Aorta (tissue), 5 donors: ENCODE measurements at places on chromosomes 3 and 15.

DNA sequence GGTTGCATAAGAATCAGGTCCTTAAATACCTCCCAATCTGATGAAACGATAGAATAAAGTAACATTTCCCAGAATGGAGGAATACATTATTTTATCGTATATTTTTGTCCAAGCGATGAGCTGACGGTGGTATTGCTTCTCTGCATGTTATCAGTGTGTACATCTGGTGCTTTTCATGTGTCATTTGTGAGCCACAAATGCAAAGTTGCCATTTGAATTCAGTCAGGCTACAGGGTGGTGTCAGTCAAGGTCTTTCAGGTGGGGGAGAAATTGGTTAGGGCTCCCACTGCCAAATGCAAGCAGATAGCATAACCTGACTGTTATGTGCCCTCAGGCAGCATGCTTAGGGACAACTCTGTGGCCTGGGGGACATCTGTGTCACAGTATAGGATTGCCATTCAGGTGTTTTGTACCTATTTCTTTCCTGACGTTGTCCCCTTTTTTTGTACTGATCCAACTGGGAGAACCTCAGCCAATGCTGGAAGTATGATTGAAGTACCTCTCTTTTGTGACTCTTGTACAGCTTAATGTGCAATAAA, 26.5 kb upstream of the TIMP4 start:
- DNase-seq, result no peak
- no peak overlapping the region for H3K27ac ChIP-seq
- H3K36me3 ChIP-seq, result no peaks in the 10 kb centered on the region
- no peak overlapping the region for H3K4me3 ChIP-seq

- DNase-seq, result no peak
- H3K4me1 ChIP-seq, result peaks cover 2% of the 10 kb centered on the region
- H3K27ac ChIP-seq, result no peak overlapping the region
These were observed 25.9 kb downstream of the RNF111 start for GRCh38 chr15:59013246-59013873.

GRCh38 chr3:107704477-107704876, 181.7 kb downstream of the BBX start:
- no peak for DNase-seq
- H3K27ac ChIP-seq, result no peak overlapping the region
- H3K4me1 ChIP-seq, result no peaks in the 10 kb centered on the region
- no peaks in the 10 kb centered on the region for H3K27me3 ChIP-seq

GRCh38 chr3:10286596-10287295, 6.0 kb downstream of the GHRL start:
- H3K36me3 ChIP-seq, result no peaks in the 10 kb centered on the region
- H3K27me3 ChIP-seq, result no peaks in the 10 kb centered on the region
- H3K27ac ChIP-seq, result no peak overlapping the region

DNA sequence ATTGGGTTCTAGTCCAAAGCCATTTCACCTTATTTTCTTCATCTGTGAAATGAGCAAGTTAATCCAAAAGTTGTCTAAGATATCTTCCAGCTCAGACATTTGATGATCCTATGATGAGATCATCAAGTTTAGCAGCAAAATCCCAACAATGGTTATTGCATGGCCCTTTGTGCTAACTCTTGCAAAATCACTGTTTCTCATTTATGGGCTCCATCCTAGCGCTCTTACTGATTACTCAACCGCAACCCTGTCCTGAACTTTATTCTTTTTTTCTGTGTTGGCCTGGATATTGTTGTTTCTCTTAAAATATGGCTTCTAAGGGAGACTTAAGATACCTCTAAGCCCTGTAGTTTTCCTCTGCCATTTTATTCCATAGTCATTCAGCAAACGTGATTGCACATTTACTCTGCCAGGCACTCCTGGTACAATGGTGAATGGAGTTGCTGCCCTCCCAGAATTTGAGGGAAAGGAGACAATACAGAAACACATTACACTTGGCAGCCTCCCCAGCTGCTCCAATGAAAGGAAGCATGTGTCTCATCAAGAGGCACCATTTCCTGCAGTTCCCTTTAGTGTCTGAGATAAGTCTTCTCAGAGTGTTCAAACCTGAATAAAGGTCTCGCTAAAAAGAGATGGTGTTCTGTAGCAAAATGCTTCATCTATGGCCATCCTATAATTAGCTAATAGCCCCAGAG, 4.4 kb downstream of the GXYLT2 start:
- no peaks in the 10 kb centered on the region for H3K36me3 ChIP-seq
- DNase-seq, result no peak
- H3K4me1 ChIP-seq, result no peaks in the 10 kb centered on the region
- no peak overlapping the region for H3K4me3 ChIP-seq

- no peak overlapping the region for H3K27ac ChIP-seq
- no peak for DNase-seq
- peaks cover 2% of the 10 kb centered on the region for H3K4me1 ChIP-seq
- no peaks in the 10 kb centered on the region for H3K36me3 ChIP-seq
- H3K4me3 ChIP-seq, result no peak overlapping the region
These were observed 493.3 kb downstream of the MAGI1 start for GRCh38 chr3:65545429-65545828.

DNA sequence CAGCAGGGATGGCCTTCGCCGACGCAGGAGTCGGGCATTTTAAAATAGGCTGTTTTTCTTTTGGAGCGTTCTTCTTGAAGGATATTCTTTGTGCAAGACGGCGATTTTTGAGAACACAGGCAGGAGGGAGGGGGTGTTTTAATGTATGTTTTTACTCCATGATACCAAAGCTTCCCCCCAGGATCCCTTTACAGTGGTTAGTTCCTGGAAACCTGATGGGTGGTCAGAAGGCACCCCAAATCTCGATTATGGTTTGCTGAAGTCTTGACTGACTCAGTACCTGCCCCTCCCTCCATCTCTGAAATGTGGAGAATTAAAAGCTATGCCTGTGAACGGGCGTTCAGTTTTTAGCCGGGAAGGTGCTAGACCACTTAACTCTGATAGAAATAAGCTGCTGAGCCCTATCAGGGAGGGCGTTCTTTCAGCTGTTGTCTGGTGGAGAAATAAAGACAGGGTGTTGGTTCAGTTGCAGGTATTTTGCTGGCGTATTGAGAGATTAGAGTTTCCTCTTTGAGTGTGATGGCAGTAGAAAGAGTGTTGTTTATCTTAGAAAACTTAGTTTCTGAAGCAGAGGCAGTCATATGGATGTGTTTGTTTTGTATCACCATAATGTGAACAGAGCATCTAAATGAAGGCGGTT, 3.4 kb downstream of the IGF1R start:
- no peaks in the 10 kb centered on the region for H3K4me1 ChIP-seq
- H3K36me3 ChIP-seq, result no peaks in the 10 kb centered on the region
- DNase-seq, result no peak
- peak overlapping the region; percentile 38 for H3K27ac ChIP-seq
- H3K4me3 ChIP-seq, result peak overlapping the region; percentile 56

GRCh38 chr3:9692416-9692815, 11.2 kb upstream of the CPNE9 start:
- H3K4me3 ChIP-seq, result no peak overlapping the region
- no peaks in the 10 kb centered on the region for H3K4me1 ChIP-seq
- no peak overlapping the region for H3K27ac ChIP-seq
- DNase-seq, result no peak

GRCh38 chr3:65820600-65820999, 218.1 kb downstream of the MAGI1 start:
- no peak overlapping the region for H3K4me3 ChIP-seq
- H3K27me3 ChIP-seq, result no peaks in the 10 kb centered on the region
- no peak for DNase-seq
- no peak overlapping the region for H3K27ac ChIP-seq
- H3K4me1 ChIP-seq, result peaks cover 1% of the 10 kb centered on the region

DNA sequence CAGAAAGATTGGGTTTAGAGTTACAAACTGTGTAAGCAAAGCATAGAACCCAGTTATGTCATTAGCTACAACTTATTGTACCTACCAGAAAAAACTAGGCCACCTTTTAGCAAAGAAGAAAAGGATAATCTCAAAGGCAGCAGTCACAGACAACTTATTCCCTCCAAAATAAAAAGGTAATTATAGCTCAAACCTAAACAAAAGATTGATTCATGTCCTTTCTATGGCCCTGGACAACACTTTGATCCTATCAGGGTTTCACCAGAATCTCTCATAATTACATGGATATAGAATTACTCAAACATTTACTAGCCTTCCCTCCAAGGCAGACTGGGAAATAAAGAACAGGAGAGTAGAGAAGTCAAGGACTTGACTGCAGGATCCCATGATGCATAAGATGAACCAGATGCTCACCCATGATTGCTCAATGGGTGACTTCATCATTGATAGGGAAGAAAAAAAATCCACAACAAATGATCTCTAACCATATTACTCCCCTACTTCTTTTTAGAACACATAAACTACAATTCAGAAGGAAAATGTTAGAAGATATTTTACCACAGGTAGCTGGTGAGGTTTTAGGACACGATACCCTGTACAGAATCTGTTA, 17.4 kb downstream of the DET1 start:
- no peaks in the 10 kb centered on the region for H3K4me1 ChIP-seq
- no peak overlapping the region for H3K27ac ChIP-seq
- H3K4me3 ChIP-seq, result no peak overlapping the region

DNA sequence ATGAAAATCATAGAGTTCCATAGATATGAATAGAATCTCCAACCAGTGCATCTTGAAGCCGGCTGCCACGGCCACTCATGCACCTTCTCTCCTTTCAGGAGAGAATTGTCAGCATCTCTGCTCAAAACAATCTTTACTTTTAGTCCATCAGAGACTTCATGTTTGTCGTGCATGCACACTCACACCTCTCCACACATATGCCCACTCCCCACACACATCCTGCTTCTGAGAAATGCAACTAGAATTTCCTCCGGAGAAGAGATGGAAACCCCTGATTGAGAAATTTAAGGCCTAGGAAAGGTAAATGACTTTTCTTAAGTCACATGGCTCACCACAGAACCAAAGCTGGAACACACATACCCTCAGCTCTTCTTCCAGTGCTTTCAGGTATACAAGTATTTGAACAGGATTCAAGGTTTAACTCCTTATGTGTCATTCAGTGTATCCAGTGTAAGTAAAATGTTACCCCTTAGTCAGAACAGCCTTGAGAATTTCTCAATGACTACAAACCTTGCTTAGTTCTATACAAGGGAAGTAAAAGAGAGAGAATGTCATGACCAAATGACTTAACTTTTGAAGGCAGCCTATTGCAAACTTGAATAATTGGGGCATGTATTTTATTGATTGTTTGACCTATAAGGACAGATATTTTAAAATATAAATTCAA, 69.1 kb upstream of the TSEN2 start:
- no peak overlapping the region for H3K4me3 ChIP-seq
- H3K27me3 ChIP-seq, result peaks cover 1% of the 10 kb centered on the region
- H3K4me1 ChIP-seq, result no peaks in the 10 kb centered on the region
- H3K36me3 ChIP-seq, result no peaks in the 10 kb centered on the region

GRCh38 chr3:127307916-127308315, 20.1 kb upstream of the PRR20G start:
- no peaks in the 10 kb centered on the region for H3K4me1 ChIP-seq
- no peak overlapping the region for H3K27ac ChIP-seq
- no peak overlapping the region for H3K4me3 ChIP-seq
- no peak for DNase-seq

- H3K36me3 ChIP-seq, result no peaks in the 10 kb centered on the region
- H3K4me1 ChIP-seq, result no peaks in the 10 kb centered on the region
- H3K27me3 ChIP-seq, result no peaks in the 10 kb centered on the region
These were observed 76.7 kb downstream of the ARNT2 start for GRCh38 chr15:80480909-80481308.
